Activated naive CD8-positive, alpha-beta T cell treated with anti-CD3 and anti-CD28 coated beads, Interleukin-2, amount 50 U/mL, for 16 hours (primary cell): ENCODE measurements at places on chromosomes 7 and 10.

- DNase-seq = no peak
These were observed 520.0 kb downstream of the PARD3 start for GRCh38 chr10:34295142-34295548.

DNA sequence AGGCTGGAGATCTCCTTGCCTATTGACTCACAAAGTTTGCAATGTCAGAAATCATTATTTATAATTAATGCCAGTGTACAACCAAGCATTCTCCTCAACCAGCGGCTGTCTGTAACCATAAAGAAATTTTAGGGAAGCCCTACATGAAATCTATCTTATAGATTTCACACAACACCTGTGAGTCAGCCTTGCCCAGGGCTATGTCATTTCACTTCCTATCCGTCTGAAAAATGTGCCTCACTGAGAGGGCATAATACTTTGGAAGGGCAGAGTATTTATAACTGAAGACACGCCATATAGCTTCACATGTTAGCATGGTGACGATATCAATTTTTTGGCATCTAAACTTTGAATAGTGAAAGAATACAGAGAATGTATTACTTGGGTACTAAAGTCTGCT lies 296.6 kb upstream of the ETV1 start:
- no peak for DNase-seq

- no peak for DNase-seq
These were observed 33.6 kb downstream of the TMEM106B start for GRCh38 chr7:12244694-12245093.

- no peak for DNase-seq
These were observed 15.2 kb upstream of the NFE2L3 start for GRCh38 chr7:26136831-26137230.

DNA sequence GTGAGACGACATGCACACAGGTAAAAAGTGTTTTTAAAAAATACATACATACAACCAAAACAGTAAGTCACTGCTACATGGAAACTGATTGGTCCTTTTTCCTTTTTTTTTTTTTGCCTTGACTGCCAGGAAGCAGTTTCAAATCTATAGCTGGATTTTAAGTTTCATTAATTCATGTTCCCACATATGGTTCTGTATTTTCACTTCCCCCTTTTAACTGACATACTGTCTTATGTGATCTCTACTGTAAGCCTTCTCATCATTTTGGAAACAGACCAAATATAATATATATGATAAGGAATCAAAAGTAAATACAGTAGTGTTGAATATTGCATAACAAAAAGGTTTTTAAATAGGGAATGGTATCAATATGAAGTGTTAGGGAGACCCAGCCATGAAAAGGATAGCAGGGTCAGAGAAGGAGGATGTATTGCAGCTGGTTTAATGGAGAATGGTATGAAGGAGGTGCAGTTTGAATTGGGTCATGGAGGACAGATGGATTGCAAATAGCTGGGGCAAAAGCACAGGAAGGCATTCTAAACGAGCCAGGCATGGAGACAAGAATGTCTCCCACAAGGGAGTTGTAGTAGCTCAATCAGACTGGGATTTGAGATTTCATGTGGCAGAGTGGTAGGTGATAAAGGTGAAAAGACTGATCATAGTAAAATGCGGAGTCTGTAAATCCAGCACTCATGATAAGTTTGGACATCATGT lies 5.4 kb downstream of the CAV1 start:
- no peak for DNase-seq

DNA sequence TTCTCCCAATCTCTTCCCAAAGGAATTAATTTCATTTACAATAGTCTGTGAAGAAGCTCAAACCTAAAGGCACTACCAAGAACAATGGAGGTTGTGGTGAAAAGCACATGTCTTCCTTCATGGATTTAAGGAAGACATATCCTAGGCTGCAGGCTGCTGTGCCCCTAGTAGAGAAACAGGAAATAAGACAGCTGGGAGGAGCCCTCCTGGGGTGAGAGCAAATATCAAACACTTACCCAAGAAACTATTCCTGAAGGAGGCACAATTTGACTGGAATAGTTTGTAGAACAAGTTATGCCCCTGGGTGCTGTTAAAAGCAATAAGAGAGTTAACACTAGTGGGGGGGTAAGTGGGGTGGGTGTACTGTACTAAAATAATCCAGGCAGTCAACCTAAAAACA lies 30.1 kb downstream of the PDZD8 start:
- no peak for DNase-seq

- no peak for DNase-seq
These were observed 78.6 kb downstream of the CHCHD3 start for GRCh38 chr7:133003052-133003910.
